ENCODE measurements at places on chromosomes 7 and 10.

DNA sequence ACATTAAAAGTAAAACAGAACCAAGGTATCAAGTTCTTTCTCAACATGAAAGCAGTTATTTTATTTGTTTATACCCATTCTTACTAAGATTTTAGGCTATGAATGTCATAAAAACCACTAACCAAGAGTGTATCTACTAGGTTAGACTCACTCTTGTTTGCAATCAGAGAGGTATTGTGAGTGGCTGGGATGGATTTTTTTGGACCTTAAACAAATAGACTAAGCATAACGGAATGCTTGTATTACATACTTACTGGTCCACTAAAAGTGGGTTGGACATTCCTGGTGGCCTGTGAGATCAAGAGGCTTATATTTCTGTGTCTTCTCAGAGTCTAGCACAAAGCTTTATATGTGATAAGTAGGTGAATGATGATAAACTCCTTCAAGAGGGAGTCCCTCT is 32.6 kb upstream of the CBLL1 start:
- no peak for DNase-seq

DNA sequence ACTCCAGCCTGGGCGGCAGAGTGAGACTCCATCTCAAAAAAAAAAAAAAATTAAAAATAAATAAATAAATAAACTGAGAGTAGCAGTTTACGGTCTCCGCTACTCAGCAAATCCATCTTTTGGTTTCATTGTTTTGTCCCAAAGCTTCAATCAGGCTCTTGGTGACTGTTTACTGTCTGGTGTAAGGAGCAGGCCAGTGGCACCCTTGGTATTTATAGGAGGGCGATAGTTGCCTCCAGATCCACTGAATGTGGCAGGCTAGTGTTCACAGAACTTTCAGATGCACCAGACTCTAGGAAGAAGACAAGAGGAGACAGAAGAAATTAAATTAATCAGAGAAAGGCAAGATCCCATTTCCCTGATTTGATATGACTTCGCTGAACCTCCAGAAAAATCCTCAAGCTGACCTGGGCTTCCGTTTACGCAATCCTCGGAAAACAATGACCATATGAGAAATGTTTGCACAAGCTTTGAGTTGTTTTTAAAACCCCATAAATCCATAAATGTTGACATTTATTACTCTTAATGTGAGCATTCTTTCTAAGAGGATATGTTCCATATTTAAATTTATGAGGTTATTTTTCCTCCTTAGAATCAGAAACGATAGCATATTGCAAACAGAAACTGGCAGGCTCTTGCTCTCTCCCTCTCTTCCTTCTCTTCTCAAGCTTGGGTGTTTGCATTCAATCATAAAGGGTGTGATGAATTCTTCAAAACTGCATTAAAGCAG is 7.1 kb upstream of the MUC3A start:
- no peak for DNase-seq

DNA sequence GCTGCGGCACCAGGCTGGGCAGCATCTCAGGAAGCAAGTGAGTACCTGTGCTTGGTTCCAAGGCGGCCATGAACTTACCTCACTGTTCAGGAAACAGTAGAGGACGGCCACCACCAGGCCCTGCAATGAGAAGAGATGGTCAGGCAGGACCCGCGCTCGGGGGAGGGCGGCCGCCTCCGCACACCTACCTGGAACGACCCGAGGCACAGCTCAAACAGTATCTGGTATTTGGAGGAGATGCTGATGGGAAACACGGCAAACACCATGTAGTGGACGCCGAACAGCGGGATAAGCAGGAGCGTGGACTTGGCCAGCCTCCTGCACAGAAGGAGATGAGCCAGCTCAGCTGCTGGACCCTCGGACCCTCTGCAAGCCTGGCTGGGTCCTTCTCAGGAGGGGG is 112.9 kb downstream of the VIPR2 start:
- no peak for DNase-seq

- no peak for DNase-seq
Measured at GRCh38 chr10:23693925-23694324, 255.1 kb downstream of the OTUD1 start.

GRCh38 chr7:2641406-2642393 is 9.9 kb downstream of the TTYH3 start:
- peak; percentile 78 for DNase-seq

- no peak for DNase-seq
Measured at GRCh38 chr10:61804414-61804813, 97.1 kb upstream of the ARID5B start.

GRCh38 chr10:67785098-67785497 is 52.9 kb downstream of the DNAJC12 start:
- no peak for DNase-seq

DNA sequence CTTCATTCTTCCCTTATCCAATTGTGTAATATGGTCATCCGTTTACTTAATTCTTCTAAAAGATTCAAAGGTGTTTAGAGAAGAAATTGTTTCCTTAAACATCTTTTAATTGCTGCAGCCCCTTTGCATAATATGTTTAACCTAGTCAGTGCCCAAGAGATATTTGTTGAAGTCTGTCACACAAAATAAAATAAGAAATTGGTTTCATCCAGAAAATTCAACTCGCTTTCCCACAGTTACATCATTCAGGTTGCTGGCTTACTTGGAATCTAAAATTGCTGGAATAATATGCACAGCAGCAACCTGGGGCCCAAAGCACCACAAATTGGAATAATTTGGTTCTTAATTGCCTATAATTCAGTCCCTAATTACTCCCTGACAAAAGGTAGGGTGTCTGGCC is 155.1 kb upstream of the ETV1 start:
- no peak for DNase-seq

DNA sequence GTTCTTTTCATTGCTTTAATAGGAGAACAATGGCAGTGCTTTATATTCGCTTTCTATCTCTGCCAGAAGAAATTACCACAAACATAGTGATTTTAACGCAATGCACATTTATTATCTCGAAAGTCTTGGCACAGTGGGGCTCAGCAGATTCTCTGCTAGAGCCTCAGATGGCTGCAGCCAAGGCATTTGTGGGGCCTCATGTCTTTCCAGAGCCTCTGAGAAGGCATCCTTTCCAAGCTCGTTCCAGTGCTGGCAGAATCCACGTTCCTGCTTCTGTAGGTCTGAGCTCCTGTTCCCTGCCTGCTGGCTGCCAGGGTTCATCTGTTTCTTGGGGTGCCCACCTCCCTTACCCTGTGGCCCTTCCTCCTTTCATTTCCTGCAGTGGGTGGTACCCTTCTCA is 60.2 kb downstream of the LRRC18 start:
- DNase-seq, result no peak

GRCh38 chr7:137886746-137887145 is 40.0 kb upstream of the DGKI start:
- DNase-seq, result peak; percentile 47

DNA sequence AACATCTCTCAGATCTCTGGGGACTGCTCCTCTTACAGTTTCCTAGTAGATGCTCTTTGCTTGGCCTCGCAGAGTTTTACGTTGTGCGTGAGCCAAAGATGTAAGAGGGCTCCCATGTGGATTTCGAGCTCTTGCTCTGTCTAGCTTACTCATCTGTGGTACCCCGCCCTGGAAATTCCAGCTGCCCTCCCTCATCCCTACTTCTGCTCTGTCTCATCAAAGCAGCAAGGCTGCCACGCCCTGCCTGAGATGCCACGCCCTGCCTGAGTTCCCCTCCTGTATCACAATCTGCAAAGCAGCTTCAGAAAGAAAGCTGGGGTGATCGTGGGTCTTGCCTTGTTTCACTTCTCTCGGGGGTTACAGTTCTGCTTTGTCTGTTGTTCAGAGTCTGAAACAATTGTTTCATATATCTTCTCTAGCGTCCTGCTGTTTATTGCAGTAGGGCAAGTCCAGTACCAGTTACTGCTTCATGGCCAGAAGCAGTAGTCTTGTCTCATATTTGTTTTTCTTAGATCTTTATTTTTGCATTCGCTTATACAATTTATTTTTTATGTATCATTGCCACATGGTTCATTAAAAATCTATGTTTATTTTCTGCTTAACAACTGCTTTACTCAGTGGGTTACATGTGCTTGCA is 36.1 kb upstream of the CCNY start:
- peak; percentile 36 for DNase-seq

- DNase-seq, result no peak
Measured at GRCh38 chr10:48769706-48770435, 85.2 kb downstream of the WDFY4 start.

DNA sequence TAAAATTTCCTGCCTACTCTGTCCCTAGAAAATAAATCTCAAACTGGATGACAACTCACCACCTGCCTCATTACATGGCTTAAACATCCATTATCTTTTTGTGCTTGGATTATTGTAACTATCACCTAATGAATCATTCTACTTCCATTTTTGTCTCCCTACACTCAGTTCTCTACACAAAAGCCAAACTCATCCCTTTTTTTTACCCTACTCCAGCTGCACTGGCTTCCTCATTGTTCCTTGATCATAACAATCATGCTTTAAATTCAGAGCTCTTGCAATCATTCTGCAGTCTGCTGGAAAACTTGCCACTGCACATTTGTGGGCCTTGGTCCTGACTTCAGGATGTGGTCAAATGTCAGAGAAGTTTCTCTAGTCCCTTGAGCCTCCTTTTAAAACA is 280.0 kb downstream of the DGKB start:
- DNase-seq, result no peak

- no peak for DNase-seq
Measured at GRCh38 chr10:21724020-21724589, 190.1 kb downstream of the MLLT10 start.

Measured in fibroblast of skin of left quadriceps (primary cell).